PC-9 (cell line): ENCODE measurements at places on chromosomes 4 and X.

GRCh38 chr4:147479786-147480185 is 1.1 kb upstream of the EDNRA start:
- DNase-seq: no peak

DNA sequence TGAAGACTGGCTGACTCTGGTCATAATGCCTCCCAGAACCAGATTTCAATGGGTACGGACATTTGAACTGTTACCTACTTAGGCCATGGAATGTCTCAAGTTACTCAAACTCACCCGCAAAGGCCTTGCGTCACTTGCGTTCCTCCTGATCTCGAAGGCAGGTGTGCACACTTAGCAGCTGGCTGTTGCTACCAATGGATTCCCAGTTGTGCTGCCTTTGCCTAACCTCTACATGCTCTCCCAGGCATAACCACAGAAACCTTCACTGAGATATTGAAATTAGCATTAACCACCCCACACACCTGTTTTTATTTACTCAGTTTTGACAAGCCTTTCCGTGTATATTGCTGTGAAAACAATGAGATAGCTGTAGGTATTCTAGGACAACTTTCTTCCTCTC is 2.8 kb downstream of the ERVMER34-1 start:
- DNase-seq: no peak

- DNase-seq: peak; percentile 63
Observed at GRCh38 chr4:13907255-13907751, 279.8 kb upstream of the BOD1L1 start.

DNA sequence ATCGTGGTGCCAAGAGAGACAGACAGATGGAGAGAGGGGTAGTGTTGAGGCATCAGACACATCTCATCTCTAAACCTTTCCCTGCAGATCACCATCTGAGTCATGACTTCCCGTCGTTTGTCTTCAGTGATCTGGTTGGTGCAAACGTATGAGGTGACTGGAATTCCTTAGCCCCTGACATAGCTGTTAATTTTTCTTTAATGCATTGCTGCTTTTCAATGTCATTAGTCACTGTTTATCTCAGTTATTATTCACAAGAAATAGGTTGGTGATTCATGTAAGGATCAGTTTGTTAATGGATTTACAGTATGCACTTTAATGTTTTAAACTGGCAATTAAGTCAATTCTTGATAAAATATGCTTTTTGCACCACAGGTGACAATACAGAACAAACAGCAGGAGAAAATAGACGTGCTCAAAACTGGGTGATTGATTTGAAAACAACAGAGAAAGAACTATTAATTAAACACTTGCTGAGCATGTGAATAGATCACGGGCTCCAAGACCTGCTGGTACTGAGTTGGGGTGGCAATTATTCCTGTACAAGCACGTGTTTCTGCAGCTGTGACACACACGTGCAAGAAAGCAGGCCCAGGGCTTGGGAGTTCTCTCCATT is 1.3 kb upstream of the TMEM154 start:
- peak; percentile 29 for DNase-seq

DNA sequence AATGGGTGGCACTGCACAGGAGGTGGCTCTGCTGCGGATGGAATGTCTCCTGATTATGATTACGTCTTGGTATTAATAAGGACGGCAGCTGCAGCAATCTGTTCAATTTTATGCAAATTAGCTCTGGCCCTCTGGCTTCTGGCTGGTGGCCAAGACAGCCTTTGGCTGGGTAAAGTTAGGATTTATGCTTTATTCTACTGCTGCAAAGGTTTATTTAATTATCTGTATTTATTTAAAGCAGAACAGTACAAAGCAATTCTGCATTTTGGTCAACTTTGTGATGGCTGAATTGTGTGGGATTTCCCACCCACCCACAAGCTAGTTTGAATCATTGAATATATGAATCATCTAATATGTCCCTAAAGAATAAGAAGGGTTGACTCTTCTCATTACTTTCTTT is 745.6 kb upstream of the FAM241A start:
- DNase-seq: no peak

- no peak for DNase-seq
Observed at GRCh38 chrX:7170898-7171297, 22.9 kb upstream of the PUDP start.

GRCh38 chrX:130771230-130771629 is 131.8 kb downstream of the ENOX2 start:
- DNase-seq: no peak

- DNase-seq: no peak
Observed at GRCh38 chr4:124710015-124710741, 2.4 kb downstream of the ANKRD50 start.

GRCh38 chrX:39157796-39158195 is 356.5 kb downstream of the MID1IP1 start:
- no peak for DNase-seq

- DNase-seq: no peak
Observed at GRCh38 chr4:76998251-76998901, 48.8 kb downstream of the SEPTIN11 start.

- no peak for DNase-seq
Observed at GRCh38 chr4:80142394-80143306, 54.7 kb upstream of the PRDM8 start.

DNA sequence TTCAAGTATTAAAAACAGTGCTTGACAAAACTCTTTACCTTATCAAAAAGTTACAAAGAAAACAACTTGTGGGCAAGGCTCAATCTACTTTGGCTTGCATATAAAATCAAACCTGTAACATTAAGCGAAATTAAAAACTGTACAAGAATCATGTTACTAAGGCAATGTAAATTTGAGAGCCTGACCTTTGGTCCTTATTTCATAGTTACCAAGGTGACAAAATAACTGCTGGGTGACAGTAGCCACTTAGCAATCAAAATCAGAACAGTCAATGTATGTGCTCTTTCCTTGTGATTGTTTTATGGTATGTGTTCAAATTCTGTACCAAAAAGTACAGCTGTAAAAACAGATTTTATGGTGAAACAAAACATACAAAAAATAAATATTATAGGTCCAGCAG is 204.0 kb downstream of the RASL11B start:
- no peak for DNase-seq

DNA sequence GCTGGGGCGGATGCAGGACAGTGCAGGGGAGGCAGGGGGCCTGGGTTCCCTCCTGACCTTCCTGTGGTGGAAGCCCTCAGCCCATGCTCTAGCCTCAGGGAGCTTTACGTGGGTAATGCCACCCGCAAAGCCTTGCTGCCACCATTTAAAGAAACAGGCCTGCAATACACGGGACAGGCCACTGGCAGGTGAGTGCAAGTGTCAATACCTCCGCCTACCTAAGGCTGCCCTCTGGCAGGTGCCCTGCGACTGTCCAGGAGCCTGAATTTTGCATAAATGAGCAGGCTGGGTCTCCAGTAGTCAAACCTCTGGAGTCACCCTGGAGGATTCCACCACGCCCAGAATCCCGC is 5.9 kb downstream of the CRMP1 start:
- no peak for DNase-seq

- DNase-seq: no peak
Observed at GRCh38 chr4:118817178-118817930, 18.6 kb downstream of the SEC24D start.

- DNase-seq: no peak
Observed at GRCh38 chr4:176323511-176324160, 3.9 kb downstream of the SPCS3 start.
